CD4-positive, alpha-beta T cell treated with Interleukin-10 for 1 hour (primary cell): ENCODE measurements at places on chromosomes 11 and 22.

- no peak for DNase-seq
Observed at GRCh38 chr22:19167106-19167869, 11.2 kb downstream of the SLC25A1 start.

GRCh38 chr11:128822130-128822529 lies 45.0 kb downstream of the KCNJ1 start:
- DNase-seq: no peak

DNA sequence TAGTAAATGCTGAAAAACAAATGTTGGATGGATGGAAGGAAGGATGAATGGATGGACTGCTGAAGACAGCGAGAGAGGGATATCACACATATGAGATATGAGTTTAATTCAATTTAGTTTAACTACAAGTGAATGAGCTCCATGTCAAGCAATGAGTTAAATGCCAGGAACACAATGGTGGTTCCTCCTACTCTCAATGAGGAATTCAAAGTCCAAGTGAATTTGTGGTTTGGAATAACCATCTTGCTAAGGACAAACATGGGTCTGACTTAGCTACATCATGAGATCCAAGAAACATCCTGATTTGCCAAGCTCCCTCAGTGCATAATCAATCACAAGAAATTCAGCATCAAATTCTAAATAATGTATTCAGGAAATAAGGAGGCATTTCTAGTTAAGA lies 26.1 kb upstream of the PPP2R1B start:
- DNase-seq: no peak

GRCh38 chr11:121427400-121427744 lies 24.7 kb upstream of the SORL1 start:
- no peak for DNase-seq

DNA sequence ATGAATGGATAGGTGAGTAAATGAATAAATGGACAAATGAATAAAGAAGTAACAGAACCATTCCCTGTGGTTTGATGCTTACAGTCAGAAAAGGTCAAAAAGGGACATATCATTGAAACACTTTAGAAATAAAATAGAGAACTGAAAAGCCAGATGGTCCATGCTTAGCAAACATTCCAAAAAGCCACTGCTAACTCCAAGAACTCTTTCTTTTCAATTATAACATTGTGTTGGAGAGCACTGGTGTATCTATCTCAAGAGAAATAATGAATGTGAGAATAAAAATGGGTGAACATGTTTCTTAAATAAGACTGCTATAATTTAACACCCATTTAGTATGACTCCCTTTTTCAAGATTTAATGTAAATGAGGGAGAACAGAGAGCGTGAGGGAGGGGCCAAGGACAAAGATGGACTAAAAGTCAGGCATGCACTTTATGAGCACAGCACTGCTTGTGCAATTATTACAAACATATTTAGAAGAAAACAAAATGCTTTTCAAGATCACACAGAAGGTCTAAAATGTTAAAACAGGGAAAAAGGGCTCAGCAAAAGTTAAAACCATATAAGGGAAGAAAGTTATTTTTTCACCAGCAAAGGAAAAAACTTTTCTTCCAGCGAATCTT lies 224.3 kb upstream of the PITPNB start:
- DNase-seq: no peak

GRCh38 chr11:35632301-35632700 lies 14.0 kb downstream of the FJX1 start:
- DNase-seq: no peak

- no peak for DNase-seq
Observed at GRCh38 chr11:98180511-98180910, 840.2 kb upstream of the CNTN5 start.
